Activated effector memory CD4-positive, alpha-beta T cell treated with Interleukin-2 at 50 U/mL for 16 hours (primary cell): ENCODE measurements at places on chromosomes 12 and 14.

DNA sequence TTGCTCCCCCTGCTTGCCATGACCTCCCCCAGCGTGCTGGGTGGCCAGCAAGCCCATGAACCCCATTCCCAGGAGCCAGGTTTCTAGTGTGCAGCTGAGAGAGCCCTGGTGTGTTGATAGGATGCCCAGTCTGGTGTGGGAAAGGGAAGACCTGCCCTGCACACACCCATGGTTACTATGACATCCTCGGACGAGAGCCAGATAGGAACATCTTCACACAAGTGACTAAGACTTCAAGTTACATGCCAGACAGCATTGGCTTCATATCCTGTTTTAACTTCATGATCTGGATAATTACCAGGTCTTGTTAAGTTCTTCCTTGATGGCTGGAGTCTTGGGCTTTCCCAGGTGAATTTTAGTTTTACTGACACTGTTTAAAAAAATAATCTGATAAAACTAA, 196.6 kb upstream of the EGLN3 start:
- DNase-seq, result no peak

DNA sequence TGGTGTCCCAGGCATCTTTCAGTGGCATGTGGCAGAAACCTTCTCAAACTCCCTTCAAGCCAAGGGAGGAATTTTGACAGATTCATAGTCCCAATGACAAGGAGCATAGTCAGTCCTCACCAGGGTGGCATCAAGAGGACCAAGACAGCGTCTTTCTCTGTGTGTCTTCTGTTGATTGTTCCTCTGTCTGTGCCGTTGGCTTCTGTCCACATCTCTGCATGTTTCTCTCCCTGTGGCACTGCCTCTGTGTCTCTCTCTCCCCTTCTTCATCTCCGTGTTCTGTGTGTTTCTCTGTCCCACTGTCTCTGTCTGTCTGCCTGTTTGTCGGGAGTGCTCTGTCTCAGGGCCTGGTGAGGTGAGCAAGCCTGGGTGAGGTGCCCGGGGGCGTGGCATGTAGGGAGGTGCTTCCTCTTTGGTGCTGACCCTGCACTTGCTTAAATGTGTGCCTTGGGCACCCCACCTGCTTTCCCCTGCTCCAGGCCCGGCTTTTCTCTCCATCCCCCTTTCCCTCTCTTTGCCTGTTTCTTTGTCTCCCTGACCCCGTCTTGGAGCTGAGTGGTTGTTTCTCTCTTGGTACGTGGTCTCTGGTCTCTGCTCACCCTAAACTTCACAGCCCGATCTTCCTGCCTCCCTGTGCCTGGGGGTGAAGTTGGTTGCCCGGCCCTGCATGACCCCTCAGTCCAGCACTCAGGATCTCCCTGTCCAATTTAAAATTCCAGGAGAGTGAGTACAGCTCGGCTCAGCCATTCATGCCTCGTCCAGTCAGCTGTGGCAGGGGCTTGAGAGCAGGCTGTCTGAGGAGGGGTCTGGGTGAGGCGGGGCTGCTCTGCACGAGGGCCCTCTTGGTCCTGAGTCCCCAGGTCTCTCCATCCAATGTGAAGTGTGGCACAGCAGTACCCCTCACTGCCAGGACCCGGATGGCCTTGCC, 28.5 kb downstream of the JDP2 start:
- no peak for DNase-seq

DNA sequence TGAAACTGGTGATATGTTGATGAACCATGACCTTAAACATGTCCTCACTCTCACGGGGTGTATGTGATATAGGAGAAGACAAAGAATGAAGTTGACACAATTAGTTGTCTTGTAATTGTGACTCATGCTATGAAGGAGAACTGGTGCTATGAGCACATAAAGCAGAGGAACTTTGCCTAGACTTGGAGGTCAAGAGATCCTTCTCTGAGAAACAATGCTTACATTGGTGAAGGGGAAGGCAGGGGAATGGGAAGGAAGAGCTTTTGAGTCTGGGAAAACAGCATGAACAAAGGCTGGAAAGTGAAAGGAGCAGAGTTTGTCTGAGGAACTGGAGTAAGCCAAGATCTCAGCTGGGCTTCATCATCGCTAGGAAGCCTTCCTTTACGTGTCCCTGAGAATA, 83.2 kb downstream of the MYRFL start:
- no peak for DNase-seq

- DNase-seq, result no peak
Measured at GRCh38 chr14:36439766-36440165, 80.3 kb downstream of the NKX2-1 start.

GRCh38 chr12:3727354-3727753, 25.6 kb downstream of the CRACR2A start:
- DNase-seq, result no peak
